ENCODE measurements at places on chromosomes 11 and 22.

- DNase-seq, result peak; percentile 84
Observed at GRCh38 chr22:30485362-30485988, 13.7 kb upstream of the SEC14L3 start.

GRCh38 chr11:11421509-11421908 lies 68.5 kb upstream of the CSNK2A3 start:
- no peak for DNase-seq

- no peak for DNase-seq
Observed at GRCh38 chr11:96103721-96104120, 179.8 kb upstream of the MTMR2 start.

- no peak for DNase-seq
Observed at GRCh38 chr22:27168681-27169080, 511.3 kb downstream of the MIAT start.

GRCh38 chr11:128692753-128693415 lies 988 bp upstream of the FLI1 start:
- DNase-seq, result no peak

GRCh38 chr11:48093323-48093722 lies 113.0 kb downstream of the PTPRJ start:
- no peak for DNase-seq

DNA sequence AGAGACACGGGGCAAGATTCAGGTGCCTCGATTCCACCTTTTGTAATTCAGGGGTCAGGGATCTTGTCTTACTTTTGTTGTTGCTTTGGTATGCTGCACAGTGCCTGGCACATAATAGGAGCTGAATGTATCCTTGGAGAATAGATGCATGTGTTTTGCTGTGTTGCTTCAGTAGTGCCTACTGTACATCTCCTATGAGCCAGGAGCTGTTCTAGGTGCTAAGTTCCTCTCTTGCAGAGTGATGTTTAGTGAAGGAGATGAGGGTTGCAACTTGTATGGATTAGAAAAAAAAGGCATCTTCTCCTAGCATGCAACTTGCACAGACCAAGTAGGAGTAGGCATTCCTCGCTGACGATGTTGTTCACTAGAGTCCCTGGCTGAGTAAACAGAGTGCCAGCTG lies 555.4 kb downstream of the NTM start:
- no peak for DNase-seq

DNA sequence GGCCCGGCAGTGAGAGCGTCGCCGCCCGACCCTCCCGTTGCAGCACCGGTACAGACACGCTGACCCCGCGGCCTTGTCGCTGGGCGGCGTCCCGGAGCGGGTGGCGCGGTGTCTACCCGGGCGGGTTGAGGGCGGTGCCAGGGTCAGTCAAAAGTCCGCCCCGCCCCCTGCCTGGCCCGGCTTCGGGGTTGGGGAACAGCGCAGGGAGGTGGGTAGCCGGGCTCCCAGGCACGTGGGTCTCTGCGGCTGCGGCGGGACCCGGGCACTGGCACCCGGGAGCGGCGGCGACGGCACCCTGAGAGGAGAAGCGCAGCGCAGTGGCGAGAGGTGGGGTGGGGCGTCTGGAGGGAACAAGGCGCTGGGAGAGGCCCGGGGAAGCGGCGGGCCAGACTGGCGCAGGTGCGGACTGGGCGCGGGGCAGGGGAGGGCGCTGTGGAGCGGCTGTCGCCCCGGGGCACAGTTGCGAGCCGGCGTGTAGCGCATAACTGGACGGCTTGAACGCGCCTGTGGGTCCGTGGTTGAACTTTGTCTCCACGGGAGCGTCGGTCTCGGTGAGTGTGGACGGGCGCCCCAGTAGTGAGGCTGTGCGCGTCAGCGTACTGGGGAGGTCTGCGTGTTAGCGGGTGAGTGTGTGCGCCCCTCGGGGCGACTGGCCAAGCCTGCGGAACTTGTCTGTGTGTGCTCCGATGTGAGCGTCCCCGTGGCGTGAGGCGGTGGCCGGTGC lies at the start of gene P2RY2:
TSS of gene P2RY2 (plus strand) at position 176 of the 724 bp plus-strand sequence. CDS start 15,879 bp downstream, outside the sequence.
- DNase-seq, result no peak

GRCh38 chr11:30741039-30741550 lies 154.9 kb upstream of the MPPED2 start:
- no peak for DNase-seq

- no peak for DNase-seq
Observed at GRCh38 chr22:31933406-31933805, 10.9 kb upstream of the YWHAH start.

- no peak for DNase-seq
Observed at GRCh38 chr11:21132146-21132720, 462.8 kb downstream of the NELL1 start.

- no peak for DNase-seq
Observed at GRCh38 chr11:11706028-11706427, 84.2 kb upstream of the GALNT18 start.

DNA sequence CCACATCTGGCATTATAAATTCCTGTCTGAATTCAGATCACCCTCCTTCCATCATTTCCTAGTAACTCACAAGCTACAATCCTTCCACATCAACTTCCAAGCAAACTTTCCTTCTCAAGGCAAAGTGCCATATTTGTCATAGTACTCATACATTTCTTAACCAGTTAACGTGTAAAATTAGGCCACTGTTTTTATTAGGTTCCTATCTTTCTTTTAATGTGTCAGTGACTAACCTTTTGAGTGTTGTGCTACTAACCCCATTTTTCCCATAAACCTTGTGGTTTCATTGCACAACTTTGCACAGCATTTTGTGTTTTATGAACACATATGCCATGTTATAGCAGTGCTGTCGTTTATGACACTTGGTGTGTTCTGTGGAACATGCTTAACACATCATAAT lies 90.1 kb downstream of the KIF18A start:
- DNase-seq, result no peak

- no peak for DNase-seq
Observed at GRCh38 chr11:2580061-2580421, 119.8 kb downstream of the KCNQ1OT1 start.

DNA sequence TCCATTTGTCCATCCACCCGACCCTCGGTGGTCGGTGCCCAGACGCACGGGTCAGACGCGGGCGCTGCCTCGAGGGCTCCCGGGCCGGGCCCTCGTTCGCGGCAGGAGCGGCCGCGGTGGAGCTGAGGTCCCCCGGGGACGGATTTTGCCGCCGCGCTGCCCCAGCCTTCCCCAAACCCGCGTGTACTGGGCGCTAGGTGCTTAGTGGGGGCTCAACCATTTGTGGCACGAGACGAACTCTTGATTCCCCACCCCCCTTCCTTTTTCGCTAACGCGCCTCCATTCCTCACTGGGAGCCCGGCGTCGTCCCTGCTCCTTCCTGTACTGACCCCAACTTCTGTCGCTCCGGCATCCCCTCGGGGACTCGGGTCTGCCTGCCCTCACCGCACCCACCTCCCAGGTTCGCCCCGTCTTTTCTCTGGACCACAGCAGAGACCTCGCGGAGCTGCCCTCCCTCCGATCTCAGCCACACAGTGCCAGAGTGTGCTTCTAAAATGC lies 789 bp upstream of the CBX7 start:
- DNase-seq, result no peak

DNA sequence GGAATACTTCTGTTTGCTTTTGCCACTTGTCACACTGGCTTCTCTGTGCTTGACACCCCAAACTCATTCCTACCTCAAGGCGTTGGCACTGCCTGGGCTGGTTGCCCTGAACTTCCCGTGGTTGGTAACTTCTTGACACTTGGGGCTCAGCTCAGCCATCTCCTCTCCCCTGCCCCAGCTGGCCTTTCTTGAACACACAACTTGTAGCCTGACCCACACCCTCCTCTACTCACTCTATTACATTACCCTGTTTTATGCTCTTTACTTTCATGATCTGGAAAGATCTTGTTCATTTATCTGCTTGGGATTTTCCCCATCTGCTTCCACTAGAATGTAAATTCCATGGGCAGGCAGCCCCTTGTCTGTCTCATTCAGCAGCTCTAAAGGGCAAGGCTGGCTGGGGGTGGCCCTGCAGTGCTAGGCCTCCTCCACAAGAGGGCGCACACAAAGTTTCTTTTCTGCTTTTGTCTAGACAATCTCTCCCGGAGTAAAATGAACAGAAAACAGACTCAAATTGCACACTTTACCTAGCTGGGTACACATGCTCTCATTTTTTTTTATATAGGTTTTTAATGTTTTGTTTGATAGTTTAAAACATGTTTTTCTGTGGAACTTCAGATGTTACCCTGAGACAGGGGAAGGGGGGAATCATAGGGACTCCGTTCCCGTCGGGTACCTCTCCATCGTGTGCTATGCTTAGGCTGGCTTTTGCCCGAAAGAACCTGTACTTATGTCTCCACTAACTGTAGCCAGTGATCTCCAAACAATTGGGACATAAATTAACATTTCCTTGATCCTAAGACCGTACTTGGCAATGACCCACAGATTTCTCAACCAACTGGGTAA lies 16.4 kb upstream of the MRGPRX2 start:
- peak; percentile 26 for DNase-seq

- peak; percentile 8 for DNase-seq
Observed at GRCh38 chr22:26846645-26847044, 189.3 kb downstream of the MIAT start.

- DNase-seq, result no peak
Observed at GRCh38 chr22:35400501-35400790, 506 bp downstream of the MCM5 start.

- DNase-seq, result no peak
Observed at GRCh38 chr11:122895563-122895962, 13.0 kb downstream of the JHY start.

DNA sequence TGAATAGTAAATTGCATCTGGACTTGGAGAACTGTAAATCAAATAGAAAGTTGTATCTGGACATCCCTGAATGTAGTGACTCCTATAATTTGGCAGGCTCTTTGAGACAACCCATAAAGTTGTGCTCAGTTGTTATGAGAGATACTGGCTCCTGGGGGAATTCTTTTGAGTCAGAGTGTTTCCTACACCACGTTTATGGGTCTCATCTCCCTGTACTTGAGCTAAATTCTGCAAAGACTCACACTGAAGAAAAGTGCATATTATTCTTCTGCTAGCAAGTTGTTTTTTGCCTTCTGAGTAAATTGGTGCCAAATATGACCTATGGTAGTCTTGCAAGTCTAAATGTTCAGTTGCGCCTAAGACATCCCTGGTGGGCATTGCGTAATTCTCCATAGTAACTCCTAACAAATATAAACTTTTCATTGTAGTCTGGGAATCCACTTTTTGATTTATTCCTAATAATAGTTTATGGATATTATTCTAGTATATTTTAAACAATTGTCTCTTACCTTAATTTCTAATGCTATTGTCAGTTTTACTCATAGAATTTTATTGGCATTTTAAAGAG lies 5.0 kb downstream of the ZNF215 start:
- DNase-seq, result no peak

GRCh38 chr11:68300076-68300830 lies 12.1 kb upstream of the LRP5 start:
- DNase-seq, result no peak

- DNase-seq, result no peak
Observed at GRCh38 chr11:108887436-108888238, 222.8 kb downstream of the DDX10 start.

- DNase-seq, result no peak
Observed at GRCh38 chr11:124762624-124763155, 600 bp upstream of the ESAM start.

DNA sequence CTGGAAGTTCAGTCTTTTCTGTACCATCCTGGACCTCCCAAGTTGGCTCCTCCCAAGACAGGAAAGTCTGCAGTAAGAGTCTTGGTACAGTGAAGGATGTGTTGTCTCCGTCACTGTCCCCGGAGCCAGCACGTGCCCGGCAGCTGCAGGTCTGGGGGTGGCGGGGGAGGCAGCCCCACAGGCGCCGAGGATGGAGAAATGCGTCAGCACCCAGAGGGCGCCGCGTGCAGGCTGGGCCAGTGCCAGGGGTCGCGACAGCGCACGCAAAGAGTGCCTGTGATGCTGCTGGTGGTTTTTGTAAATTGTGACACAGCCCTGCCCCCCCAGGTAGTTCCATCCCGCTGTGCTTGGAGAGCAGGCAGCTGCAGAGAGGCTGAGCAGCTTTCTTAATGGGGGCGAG lies 1200.5 kb downstream of the BRD1 start:
- no peak for DNase-seq

- no peak for DNase-seq
Observed at GRCh38 chr22:19593991-19594569, 69.9 kb upstream of the CLDN5 start.

DNA sequence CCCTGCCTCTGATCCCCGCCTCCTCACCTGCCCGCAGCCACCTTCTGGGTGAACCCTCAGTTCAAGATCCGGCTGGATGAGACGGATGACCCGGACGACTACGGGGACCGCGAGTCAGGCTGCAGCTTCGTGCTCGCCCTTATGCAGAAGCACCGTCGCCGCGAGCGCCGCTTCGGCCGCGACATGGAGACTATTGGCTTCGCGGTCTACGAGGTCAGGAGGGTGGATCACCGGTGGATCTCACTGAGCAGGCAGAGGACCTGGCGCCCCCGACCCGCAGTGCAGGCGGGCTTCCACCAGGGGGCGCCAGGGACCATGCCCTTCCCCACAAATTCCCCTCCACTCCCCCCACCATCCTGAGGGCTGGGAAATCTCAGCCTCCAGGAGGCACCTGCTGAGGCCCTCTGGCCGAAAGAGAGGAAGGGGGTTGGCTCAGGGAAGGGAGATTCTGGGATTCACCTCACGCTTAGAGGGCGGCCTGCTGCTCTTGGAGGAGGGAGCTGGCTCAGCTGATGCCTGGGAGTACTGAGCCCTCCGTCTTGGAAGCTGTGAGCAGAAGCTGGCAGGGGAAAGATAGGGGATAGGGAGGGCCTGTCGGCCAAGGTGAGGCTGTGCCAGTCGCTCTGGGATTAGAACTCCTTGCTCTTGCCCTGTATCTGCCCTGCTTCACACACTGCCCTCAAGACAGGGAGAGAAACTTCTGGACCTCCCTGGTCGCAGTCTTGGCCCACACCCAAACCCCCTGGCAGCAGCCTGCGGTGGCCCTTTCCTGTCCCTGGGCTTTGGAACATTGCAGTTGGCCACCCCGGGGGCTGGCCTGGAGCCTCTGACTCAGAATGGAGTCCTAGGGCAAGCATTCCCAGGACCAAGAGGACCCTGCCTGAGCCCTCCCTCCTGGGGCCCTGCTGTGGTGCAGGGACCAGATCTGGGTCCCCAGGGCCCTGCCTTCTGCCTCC lies 23.2 kb downstream of the CAPN1 start:
- DNase-seq, result peak; percentile 50

DNA sequence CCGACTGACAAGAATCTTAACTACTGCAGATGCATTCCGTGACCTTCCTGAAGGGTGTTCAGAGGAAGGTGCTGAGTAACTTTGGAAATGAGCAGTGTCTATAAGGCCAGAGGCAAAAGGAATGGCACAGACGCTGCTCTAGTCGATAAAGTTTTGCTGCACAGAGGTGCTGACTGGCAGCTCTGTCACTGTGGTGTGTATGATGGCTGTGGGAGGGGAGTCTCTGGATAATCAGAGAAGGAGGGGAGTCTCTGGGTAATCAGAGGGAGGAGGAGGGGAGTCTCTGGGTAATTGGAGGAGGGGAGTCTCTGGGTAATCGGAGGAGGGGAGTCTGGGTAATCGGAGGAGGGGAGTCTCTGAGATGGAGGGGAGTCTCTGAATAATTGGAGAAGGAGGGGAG lies 18.4 kb downstream of the PTDSS2 start:
- no peak for DNase-seq

All from GM18507 (cell line).